ENCODE measurements at places on chromosomes 4 and X.
A peak's percentile ranks its signal among the peaks of the same experiment; 100 is the strongest.

DNA sequence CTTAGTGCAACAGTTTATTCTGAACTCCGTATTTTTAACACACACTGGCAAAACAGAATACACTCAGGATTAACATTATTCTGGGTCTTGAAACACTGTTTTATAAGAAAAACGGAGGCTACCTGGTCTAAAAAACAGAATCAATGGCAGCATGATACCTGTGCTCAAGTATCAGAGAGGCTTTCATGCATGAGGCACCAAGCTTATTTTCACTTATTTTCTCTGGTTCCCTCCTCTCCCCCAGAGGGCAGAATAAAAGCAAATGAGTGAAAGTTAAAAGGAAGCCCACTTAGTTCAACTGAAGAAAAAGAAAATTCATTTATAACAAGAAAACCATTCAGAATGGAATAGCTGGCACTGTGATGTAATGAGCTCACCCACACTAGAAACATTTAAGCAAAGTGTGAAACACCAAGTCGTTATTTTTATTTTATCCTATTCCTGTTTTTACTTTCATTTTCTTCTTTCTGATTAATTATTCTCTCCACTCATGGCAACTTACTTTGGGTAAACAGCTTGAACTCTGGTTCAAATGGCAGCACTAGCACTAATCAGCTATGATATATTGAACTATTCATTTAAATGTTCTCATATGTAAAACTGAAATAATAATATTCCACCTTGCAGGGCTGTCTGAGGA is 211.8 kb downstream of the PPP3CA start:
- no peak for DNase-seq

DNA sequence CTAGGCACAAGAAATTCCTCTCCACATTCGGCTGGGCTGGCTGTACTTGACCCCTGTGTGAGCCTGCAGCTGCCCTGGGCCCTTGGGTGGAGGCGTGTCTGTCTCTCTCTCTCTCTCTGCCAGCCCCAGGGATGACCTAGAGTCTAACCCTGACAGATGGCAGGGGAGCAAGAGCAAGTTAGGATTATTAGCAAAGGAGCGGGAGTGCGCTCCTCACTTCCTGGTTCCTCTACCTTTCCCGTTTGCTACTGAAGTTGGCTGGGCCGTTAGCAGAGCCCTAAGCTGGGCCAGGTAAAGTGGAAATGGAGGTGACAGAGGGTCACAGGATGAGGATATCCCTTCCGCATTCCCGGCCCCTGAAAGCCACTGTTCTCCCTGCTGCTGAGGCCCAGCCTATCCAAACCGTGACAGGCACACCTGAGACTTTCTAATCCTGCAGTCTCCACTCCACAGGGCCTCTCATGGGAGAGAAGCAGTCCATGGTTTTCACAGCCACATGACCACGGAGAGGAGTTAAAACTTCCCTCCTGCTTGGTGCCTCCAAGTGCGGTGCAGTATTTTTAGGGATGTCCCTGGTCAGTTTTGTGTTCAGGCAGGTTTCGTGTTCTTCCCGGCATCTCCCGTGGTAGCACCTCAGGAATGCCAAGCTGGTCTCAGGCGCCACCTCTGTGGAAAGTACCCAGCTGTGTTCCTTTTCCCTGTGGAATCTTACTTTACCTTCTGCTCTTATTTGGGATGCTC is 79.3 kb downstream of the CLDN22 start:
- DNase-seq: no peak

GRCh38 chr4:138522366-138522765 is 280.2 kb upstream of the SLC7A11 start:
- no peak for DNase-seq

DNA sequence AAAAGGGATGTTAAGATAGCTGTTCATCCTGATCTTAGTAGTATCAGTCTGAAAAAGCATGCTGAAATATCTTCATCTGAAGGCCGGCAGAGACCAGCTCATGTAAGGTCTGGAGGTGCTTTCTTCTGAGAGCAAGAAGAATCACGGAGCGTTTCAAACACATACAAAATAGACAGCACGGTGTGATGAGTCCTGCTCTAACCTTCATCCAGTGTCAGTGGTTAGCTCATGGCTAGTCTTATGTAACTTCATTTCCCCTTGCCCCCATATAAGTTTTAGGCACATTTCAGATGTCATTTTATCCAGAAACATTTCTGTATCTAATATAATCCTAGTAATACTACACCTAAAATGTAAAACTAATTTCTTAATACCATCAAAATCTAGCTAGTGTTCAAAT is 27.8 kb downstream of the ADD1 start:
- DNase-seq: no peak

- DNase-seq: no peak
These were observed 6.4 kb upstream of the RAPGEF2 start for GRCh38 chr4:159096434-159096833.

DNA sequence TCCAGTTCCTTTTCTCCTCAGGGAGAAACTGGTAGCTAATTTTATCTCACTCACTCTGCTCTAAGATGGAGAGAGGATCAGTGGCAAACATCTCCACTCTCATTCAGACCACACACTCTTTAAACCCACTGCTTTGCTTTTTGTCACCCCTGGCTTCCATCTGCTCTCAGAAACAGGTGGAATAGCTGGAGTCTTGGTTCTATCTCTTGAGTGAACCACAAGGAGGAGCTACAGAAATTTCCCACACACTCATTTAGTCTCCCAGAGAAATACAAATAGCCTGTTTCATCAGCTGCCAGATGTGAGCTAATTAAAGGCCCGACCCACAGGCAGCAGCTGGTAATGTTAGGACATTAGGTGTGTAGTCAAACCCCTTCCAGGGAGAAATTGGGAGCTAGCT is 96.6 kb downstream of the STPG2 start:
- DNase-seq: no peak

- no peak for DNase-seq
These were observed 174.5 kb downstream of the SMIM20 start for GRCh38 chr4:26088433-26088928.

DNA sequence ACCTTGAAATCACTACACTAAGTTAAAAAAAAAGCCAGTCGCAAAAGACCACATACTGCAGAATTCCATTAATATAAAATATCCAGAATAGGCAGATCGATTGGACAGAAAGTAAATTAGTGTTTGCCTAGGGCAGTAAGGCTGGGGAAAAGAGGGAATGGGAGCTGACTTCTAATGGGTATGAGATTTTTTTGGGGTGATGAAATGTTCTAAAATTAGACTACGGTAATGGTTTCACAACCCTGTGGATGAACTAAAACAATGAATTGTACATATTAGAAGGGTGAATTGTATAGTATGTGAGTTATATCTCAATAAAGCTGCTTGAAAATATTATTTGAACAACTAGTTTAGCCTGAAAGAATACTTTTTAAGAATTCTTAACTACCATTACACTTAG is 6.7 kb upstream of the GPRIN3 start:
- no peak for DNase-seq

- no peak for DNase-seq
These were observed 536.8 kb upstream of the FTHL17 start for GRCh38 chrX:31608638-31609037.

DNA sequence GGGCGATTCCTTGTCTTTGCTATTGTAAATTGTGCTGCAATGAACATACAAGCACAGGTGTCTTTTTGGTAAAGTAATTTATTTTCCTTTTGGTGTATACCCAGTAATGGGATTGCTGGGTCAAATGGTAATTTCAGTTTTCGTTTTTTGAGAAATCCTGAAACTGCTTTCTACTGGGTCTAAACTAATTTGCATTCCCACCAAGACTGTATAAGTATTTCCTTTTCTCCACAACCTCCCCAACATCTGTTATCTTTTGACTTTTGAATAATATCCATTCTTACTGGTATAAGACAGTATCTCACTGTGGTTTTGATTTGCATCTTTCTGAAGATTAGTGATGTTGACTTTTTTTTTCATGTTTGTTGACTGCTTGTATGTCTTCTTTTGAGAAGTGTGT is 2506.0 kb downstream of the PCDH7 start:
- no peak for DNase-seq

GRCh38 chrX:102345916-102346315 is 93.9 kb downstream of the NXF2B start:
- DNase-seq: peak; percentile 34

GRCh38 chr4:157983300-157983699 is 189.5 kb downstream of the GASK1B start:
- no peak for DNase-seq

- DNase-seq: no peak
These were observed 281.3 kb downstream of the PPP3CA start for GRCh38 chr4:101065935-101066485.

- DNase-seq: no peak
These were observed 12.4 kb upstream of the ARHGAP6 start for GRCh38 chrX:11678158-11678557.

- DNase-seq: no peak
These were observed 21.6 kb downstream of the SETD7 start for GRCh38 chr4:139534287-139534950.

GRCh38 chrX:68881911-68882310 is 53.1 kb downstream of the EFNB1 start:
- DNase-seq: no peak

Measured in stimulated activated CD8-positive, alpha-beta memory T cell treated with anti-CD3 and anti-CD28 coated beads, Interleukin-7, amount 100 ng/mL, for 1 hour (primary cell).